ENCODE measurements at places on chromosomes 4 and X. TPM values are rescaled to one million over a fixed set of nuclear protein-coding genes. Genes with fewer than 3 reads are reported as not detected.

DNA sequence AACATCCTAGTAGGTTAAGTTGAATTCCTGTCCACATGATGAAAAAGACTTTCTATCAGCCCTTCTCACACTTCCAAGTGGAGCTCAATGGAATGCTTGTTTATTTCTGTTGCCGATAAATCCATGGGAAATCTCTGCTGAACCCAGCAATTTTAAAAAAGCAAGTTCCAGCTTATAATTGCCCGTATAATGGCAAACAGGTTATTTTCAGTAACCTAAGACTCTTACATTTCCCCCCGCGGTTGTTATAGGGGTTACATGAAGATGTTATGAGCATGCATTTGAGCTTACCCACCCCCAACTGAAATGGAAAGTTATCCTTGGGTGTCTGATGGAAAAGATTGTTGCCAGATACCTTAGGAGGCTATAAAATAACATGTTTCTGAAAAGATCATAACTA lies 136.2 kb downstream of the PALLD start:
- no peak for DNase-seq

GRCh38 chr4:105305019-105305836 lies 158.6 kb downstream of the TET2 start:
- no peak for DNase-seq

DNA sequence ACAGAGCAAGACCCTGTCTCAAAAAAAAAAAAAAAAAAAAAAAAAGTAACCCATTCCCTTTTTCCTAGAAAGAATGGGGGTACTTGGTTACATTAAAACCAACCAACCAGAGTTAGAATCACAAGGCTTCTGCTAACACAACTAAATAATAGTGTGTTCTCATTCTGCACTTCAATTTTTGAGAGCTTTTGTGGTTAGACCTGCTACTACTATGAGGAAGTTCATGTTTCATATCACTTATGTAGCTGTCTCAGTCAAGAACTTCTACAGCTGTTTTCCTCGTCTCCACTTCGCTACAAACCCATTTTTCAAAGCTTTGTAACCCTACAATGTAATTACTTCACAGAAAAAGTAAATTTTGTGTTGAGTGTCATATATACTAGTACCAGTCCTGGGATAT lies 58.3 kb downstream of the PDHA2 start:
- DNase-seq, result no peak

- DNase-seq, result no peak
These were observed 34.9 kb upstream of the ASB12 start for GRCh38 chrX:64265265-64265664.

DNA sequence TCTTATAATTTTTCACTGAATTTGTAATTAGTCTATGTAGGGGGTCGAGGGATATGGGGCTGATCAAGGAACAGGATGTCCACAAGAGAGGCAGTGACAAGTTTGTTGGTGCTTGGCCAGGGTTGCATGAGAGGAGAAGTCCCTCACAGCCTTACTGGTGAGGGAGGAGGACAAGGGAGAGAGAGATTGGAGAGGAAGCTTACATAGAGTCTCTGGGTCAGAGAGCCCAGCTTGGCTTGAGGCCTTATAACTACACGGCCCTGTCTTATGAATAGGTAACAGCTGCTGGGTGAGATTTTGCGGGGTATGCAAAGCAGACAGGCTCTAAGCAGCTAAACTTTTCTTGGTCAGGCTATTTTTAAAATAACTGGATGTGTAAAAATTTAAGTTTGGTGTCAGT lies 37.9 kb upstream of the OTUD4 start:
- no peak for DNase-seq

DNA sequence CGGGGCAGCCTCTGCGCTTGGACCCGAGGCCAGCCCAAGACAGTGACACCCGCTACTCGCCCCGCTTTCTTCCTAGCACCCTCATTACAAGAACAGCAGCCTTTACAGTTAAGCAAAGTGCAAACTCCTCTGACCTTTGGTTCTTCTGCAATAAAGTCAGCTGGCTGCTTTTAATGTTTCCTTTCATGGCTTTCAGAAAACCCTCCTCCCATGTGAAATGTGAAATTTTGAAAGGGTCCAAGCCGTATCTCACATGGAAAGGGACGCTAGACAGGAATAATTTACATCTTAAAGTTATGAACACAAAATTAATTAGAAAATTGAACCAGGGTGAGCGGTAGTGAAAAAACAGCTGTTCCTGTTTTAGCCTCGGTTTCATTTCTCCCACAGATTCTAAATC lies 520.1 kb upstream of the FRG1 start:
- no peak for DNase-seq

Gene SNCA
- 3.9 TPM for total RNA-seq

Gene RBPJ
- total RNA-seq, result 40.0 TPM

Gene ATOH1
- total RNA-seq, result not detected

Gene GRIA3
- total RNA-seq, result not detected

Gene RBMXL3
- not detected for total RNA-seq

Gene POU3F4
- not detected for total RNA-seq

Gene RTL9
- total RNA-seq, result 0.79 TPM
